ENCODE measurements at places on chromosomes 5 and 9.
A peak's percentile ranks its signal among the peaks of the same experiment; 100 is the strongest.

DNA sequence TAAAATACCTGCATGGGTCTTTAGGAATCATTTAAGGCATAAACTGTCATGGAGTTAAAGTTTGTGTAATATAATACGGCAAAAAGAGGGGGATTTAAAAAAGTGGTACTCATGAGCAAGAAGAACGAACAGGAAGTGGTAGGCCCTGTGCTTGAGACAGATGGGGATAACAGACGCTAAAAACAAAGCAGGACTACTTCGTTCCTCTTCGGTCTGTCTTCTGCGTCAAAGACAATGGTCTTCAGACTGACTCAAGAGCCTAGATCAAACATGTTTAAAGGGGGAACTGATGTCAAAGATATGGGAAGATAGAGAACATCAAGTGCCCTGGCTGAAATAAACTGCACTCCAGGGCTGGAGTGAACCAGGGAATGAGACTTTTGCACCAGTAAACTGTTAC lies 59.8 kb upstream of the RFX3 start:
- DNase-seq, result no peak

- DNase-seq, result no peak
Observed at GRCh38 chr9:79215821-79216220, 355.9 kb upstream of the TLE4 start.

DNA sequence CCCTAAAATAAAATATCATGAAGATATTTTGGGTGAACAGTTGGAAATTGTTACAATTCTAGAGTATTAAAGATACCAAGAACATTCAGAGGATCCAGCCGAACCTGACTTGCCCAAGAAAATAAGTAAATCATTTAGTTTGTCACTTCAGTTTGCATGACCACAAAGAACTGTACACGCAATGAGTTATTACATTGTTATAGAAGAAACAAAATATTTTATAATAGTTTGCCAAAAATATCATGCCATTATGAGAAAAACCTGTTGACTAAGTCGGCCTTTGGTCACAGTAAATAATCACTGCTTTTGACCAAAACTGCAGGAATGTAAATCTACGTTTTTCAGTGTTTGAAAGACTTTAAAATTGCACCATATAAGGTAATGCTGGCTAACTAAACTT lies 27.9 kb downstream of the TRIO start:
- DNase-seq, result no peak

- no peak for DNase-seq
Observed at GRCh38 chr5:74966141-74967026, 86.0 kb downstream of the GCNT4 start.

DNA sequence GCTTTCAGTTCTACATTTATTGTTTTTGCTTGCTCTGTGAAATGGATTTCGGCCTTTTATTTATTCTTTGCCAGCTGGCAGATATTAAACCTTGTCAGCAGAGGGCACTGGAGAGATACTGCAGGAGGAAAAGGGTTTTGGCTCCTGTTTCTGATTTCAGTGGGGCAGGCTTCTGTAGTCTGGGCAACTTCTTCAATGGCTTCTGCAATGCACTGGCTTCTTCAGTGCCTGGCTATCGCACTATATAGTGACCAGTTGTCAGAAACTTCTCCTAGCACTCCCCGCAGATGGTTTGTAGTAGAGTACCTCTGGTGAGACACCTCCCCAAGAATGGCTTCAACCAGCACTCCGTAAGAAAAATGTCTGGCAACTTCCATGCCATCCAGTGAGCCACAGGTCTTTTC lies 3.2 kb upstream of the NFX1 start:
- no peak for DNase-seq

GRCh38 chr5:533243-533954 lies 9.2 kb upstream of the SLC9A3 start:
- DNase-seq, result no peak

DNA sequence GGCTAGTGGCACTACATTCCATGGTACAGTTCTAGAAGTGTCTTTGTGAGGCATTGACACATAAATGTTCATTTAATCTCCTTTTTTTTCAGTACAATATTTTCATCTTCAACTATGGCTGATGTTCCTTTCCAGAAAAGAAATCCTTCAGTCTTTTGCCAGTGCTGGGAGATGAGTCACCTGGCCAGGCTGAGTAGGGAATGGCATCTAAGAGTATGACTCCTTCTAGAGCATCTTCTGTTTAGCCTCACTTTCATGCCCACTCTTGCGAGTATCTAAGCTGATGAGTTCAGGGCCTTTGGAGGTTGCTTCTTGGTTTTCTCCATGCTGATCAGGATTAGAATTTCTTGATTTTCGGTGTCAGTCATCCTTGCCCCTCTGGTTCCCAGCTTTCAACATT lies 124.4 kb downstream of the SLC28A3 start:
- DNase-seq, result no peak

GRCh38 chr5:56415356-56415765 lies 182.2 kb upstream of the ANKRD55 start:
- DNase-seq, result peak; percentile 32

GRCh38 chr9:8492024-8492423 lies 692.4 kb upstream of the DMAC1 start:
- DNase-seq, result no peak

DNA sequence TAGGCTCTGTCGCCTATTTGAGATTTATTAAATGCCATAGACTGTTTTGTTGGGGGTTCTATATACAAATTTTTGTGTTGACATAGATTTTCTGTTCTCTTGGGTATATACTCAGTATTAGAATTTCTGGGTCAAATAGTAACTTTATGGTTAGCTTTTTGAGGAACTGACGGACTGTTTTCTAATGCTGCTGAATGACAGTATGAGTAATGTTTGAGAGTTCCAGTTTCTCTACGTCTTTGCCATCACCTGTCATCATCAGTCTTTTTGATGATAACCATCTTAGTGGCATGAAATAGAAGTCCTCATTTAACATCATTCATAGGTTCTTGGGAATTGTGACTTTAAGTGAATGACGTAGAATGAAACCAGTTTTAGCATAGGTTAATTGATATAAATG lies 60.1 kb downstream of the CCDC171 start:
- DNase-seq, result no peak

GRCh38 chr5:179870403-179870903 lies 11.8 kb upstream of the MRNIP start:
- DNase-seq, result peak; percentile 43

GRCh38 chr9:129954868-129955550 lies 88.0 kb downstream of the FNBP1 start:
- no peak for DNase-seq

GRCh38 chr9:133781828-133782135 lies 43.6 kb upstream of the SARDH start:
- DNase-seq, result no peak

- DNase-seq, result no peak
Observed at GRCh38 chr5:84274585-84275468, 109.9 kb downstream of the EDIL3 start.

DNA sequence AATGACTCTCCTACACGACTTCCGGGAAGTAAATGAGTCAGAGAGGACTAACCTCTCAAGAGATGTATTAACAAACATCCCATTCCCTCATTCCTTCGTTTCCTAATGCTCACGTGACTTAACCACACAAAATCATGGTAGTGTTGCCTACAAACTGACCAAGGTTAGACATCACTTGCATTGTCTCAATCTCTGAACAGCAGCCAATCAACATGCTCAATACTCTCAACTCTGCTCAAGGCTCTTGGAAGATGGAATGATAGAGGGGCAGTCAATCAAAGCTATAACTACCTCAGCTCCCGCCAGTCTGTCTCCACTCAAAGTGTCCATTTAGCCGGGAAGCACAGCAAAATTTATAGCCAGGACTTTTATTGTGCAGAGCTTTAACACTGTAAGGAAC lies 143.8 kb upstream of the PIK3R1 start:
- DNase-seq, result no peak

DNA sequence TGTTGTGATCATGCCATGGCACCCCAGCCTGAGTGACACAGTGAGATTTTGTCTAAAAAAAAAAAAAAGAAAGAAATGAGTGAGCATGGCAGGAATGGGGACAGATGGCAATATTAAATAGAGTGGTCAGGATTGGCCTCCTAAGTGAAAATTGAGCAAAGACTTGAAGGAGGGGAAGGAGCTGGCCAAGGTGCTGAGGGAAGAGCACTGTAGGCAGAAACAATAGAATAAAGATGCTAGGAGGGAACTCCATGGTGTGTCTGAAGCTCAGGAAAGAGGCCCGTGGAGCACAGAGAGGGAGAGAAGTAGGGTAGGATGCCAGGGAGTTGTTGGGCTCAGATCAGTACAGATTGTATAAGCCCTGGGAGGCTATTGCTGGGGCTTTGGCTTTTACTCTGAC lies 64.4 kb upstream of the PCAT7 start:
- DNase-seq, result no peak

- DNase-seq, result no peak
Observed at GRCh38 chr9:126348911-126349550, 22.4 kb downstream of the MVB12B start.

GRCh38 chr5:1801222-1801966 lies at the start of gene NDUFS6:
Gene NDUFS6, plus strand, starts transcription at chr5:1801407. Its CDS starts 11 bp downstream, at chr5:1801418.
- DNase-seq, result no peak

DNA sequence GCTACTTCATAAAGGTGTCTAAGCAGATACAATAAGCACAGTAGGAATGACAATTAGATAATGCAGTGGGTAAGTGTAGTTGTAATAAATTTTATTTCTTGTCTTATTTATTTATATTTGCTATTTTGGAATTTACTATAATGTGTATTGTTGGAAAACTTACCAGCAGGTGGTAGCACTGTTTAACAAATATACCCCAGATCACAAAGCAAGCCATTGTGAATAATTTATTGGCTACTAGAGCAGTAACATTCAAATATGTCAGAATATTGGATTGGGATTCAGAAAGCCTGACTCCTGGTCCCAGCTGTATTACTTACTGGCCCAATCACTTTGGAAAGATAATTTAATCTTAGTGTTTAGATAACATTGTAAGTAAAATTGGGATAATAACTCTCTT lies 78.0 kb downstream of the ISOC1 start:
- peak; percentile 3 for DNase-seq

DNA sequence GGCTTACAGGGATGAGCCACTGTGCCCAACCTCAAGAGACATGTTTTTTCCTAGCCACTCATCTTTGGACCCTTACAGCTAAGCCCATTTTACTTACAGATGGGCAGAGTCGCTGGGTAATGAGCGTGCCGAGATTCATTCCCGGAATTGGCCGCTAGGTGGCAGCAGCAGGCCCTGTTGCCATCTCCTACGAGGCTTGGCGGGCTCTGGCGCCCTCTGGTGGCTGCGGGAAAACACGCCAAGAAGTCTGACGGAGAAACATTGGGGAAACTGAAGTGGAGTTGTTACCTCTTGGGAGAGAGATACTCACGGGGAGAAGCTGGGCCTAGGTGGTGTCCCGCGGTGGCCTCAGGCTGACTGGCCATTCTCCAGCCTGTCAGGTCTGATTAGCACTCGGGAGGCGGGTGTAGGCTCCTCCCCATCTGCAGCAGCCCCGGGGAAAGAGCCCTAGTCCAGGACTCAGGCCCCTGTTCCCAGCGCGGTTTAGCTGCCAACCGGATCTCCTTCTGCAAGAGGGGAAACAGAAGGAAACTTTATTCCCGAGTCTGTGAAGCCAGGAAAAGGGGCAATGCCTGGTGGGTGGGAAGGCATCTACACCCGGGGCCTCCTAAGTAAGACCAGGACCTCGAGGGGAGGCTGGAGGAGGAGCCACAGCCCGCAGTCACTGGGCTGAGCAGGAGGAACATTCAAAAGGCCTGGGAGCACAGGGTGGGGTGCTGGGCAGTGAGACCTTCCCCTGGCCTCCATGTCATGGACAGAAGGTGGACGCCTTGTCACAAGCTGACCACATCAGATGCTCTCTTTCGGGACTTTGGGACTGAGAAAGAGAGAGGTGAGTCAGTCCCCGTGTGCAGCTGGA lies 9.7 kb downstream of the PTGES2 start:
- no peak for DNase-seq
